Large intestine (tissue), 12 donors: ENCODE measurements at places on chromosomes 7 and 10. TPM values are rescaled to one million over a fixed set of nuclear protein-coding genes. Genes with fewer than 3 reads are reported as not detected.

Gene TMEM184A
- polyA plus RNA-seq = 58.6 TPM

Gene TAC1
- polyA plus RNA-seq = 12.9 TPM

Gene TEX36
- 0.07 TPM for polyA plus RNA-seq

DNA sequence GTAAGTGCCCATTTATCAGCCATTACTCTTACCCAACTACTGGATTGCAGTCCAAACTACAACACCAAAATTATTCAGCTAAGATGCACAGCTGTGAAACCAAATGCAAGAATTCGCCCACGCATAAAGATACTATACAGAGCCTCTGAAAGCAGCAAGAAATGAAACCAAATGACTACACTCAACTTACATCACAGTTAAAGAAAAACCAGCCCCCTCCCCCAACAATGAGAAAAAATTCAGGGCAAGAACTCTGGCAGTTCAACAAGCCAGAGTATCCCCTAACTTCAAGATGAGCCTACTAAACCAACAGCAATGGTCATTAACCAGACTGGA lies 209.1 kb upstream of the VWC2 start:
- H3K27me3 ChIP-seq = no peaks in the 10 kb centered on the region
- H3K36me3 ChIP-seq = no peaks in the 10 kb centered on the region
- H3K27ac ChIP-seq = no peak overlapping the region
- no peak for DNase-seq

- no peak for DNase-seq
- no peak overlapping the region for H3K27ac ChIP-seq
- H3K4me1 ChIP-seq = no peaks in the 10 kb centered on the region
- no peaks in the 10 kb centered on the region for H3K27me3 ChIP-seq
- H3K4me3 ChIP-seq = no peak overlapping the region
Measured at GRCh38 chr10:70198696-70199466, 28.6 kb upstream of the SAR1A start.

DNA sequence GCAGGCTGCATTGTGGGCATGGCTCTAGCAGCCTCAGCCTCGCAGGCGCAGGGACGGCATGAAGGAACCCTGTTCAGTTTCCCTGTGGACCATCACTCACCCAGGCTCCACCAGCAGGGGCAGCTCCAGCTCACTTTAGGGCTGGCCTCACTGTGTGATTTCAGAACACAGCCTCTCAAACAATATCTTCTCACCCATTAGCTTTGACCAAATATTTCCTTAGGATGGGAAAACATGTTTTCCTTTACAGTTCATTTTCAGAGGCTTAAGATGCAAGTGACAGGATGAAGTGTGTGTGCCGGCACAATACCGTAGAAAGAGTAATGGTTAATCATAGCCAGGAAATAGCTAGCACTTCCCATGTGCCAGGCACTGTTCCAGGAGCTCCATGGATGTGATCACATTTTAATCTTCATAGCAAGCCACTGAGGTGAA lies 58.2 kb downstream of the LANCL2 start:
- H3K4me3 ChIP-seq = no peak overlapping the region
- peaks cover 15% of the 10 kb centered on the region for H3K4me1 ChIP-seq
- no peak for DNase-seq
- H3K36me3 ChIP-seq = peaks cover 26% of the 10 kb centered on the region
- H3K27ac ChIP-seq = peak overlapping the region; percentile 47

DNA sequence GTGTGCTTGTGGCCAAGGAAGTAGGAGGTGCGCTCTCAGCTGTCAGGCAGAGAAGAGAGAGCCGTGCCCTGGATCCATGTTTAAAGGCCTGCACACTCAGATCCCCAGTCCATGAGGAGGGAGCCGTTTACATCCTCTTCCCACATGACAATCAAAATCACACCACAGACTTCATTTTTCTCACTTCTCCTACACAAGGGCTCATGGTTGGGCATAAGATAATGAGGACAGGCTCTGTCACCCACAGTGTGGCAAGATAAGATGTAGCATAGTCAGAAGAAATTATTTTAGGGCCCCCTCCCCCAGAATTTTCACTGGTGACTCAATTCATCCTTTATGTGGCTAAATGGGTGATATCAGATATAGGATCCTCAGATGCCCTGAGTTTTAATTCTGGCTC lies 35.9 kb upstream of the INHBA start:
- H3K4me3 ChIP-seq = no peak overlapping the region
- H3K4me1 ChIP-seq = no peaks in the 10 kb centered on the region
- DNase-seq = no peak
- H3K27me3 ChIP-seq = no peaks in the 10 kb centered on the region

- H3K27ac ChIP-seq = no peak overlapping the region
- no peaks in the 10 kb centered on the region for H3K36me3 ChIP-seq
- no peak for DNase-seq
- no peak overlapping the region for H3K4me3 ChIP-seq
- H3K27me3 ChIP-seq = no peaks in the 10 kb centered on the region
Measured at GRCh38 chr10:14560274-14560673, 214.4 kb downstream of the FAM107B start.

- peaks cover 68% of the 10 kb centered on the region for H3K36me3 ChIP-seq
- no peaks in the 10 kb centered on the region for H3K4me1 ChIP-seq
- no peak for DNase-seq
- H3K4me3 ChIP-seq = no peak overlapping the region
- H3K27ac ChIP-seq = no peak overlapping the region
Measured at GRCh38 chr7:2220030-2220429, 12.7 kb downstream of the MAD1L1 start.

- H3K27ac ChIP-seq = no peak overlapping the region
- H3K4me3 ChIP-seq = no peak overlapping the region
- no peak for DNase-seq
- H3K36me3 ChIP-seq = no peaks in the 10 kb centered on the region
Measured at GRCh38 chr7:17255926-17256325, 42.5 kb upstream of the AHR start.

- H3K4me3 ChIP-seq = no peak overlapping the region
- H3K36me3 ChIP-seq = no peaks in the 10 kb centered on the region
- H3K27ac ChIP-seq = no peak overlapping the region
- peak; percentile 4 for DNase-seq
- H3K27me3 ChIP-seq = no peaks in the 10 kb centered on the region
Measured at GRCh38 chr10:62183442-62183841, 85.2 kb downstream of the RTKN2 start.

DNA sequence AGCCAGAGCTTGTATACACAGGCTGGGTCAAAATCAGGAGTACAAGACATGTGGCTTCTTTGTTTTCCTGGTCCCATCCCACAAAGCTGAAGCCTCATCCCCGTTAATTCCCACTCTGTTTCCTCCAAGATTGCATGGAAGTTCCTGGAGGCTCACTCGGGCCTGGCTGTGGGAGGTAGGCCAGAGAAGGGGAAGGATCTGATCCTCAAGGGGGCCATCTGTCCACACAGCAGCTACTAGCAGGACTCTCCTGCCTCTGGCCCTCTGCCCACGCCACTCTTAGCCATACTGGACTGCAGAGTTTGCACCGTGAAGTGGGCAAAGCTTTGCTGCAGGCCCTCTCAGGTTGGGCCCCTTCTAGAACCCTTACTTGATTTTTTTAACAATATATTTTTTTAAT lies 160.6 kb downstream of the FGFR2 start:
- H3K36me3 ChIP-seq = no peaks in the 10 kb centered on the region
- no peak overlapping the region for H3K27ac ChIP-seq
- H3K4me3 ChIP-seq = no peak overlapping the region

- no peak for DNase-seq
- H3K27me3 ChIP-seq = no peaks in the 10 kb centered on the region
- no peak overlapping the region for H3K4me3 ChIP-seq
- no peaks in the 10 kb centered on the region for H3K36me3 ChIP-seq
- no peaks in the 10 kb centered on the region for H3K4me1 ChIP-seq
Measured at GRCh38 chr7:30272126-30272525, 12.3 kb upstream of the ZNRF2 start.

GRCh38 chr10:124799211-124799610 lies 2.4 kb upstream of the ABRAXAS2 start:
- H3K27ac ChIP-seq = no peak overlapping the region
- H3K4me3 ChIP-seq = no peak overlapping the region
- no peaks in the 10 kb centered on the region for H3K27me3 ChIP-seq

- H3K36me3 ChIP-seq = peaks cover 11% of the 10 kb centered on the region
- no peaks in the 10 kb centered on the region for H3K27me3 ChIP-seq
- H3K27ac ChIP-seq = no peak overlapping the region
- no peak overlapping the region for H3K4me3 ChIP-seq
- DNase-seq = no peak
Measured at GRCh38 chr7:265192-265997, 24.6 kb upstream of the FOXL3 start.

GRCh38 chr10:21355591-21356011 lies 169.9 kb downstream of the SKIDA1 start:
- no peaks in the 10 kb centered on the region for H3K36me3 ChIP-seq
- H3K4me1 ChIP-seq = no peaks in the 10 kb centered on the region
- no peak overlapping the region for H3K4me3 ChIP-seq
- no peak overlapping the region for H3K27ac ChIP-seq
- no peaks in the 10 kb centered on the region for H3K27me3 ChIP-seq

- H3K4me3 ChIP-seq = no peak overlapping the region
- peaks cover 35% of the 10 kb centered on the region for H3K27me3 ChIP-seq
Measured at GRCh38 chr10:42928064-42928463, 145.5 kb downstream of the BMS1 start.
